ENCODE measurements at places on chromosomes 1 and 21.

- no peak for DNase-seq
These were observed 48.9 kb downstream of the RASSF5 start for GRCh38 chr1:206556047-206556749.

GRCh38 chr1:15277447-15277838 is 30.4 kb downstream of the FHAD1 start:
- DNase-seq: no peak

DNA sequence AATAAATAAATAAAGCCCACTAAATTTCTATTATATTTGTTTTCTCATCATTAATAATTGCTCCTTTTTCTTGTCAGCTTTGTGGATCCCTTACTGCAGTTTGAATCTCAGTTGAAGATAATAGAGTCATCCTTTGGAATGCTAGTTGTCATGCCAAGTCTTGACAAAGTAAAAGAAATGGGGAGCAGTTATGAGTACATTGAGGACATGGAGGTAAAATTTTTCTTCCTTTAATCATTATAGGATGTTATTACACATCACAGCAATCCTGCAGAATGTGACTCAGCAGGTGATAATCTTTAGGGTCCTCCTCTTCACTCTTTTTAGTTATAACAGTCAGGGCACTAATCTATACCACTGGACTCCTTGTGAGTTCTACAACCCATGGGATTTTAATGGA is 24.1 kb downstream of the MROH9 start:
- no peak for DNase-seq

DNA sequence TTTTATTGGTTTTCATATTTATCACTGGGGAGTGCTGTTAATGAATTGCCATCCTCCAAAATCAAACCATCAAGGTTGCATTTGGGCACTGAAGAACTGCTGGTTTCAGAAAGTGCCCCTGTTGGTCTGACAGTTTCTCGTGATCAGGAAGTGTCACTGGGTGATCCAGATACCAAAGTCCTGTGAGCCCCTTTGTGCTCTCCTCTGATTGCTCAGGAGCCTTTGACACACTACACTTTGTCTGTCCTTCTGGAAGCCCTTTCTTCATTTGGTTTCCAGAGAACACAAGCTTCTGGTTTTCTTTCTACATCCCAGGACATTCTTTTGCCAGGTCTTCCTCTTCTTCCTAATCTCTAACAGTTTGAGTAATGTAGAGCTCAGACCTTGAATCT is 165.8 kb upstream of the PROX1 start:
- no peak for DNase-seq

DNA sequence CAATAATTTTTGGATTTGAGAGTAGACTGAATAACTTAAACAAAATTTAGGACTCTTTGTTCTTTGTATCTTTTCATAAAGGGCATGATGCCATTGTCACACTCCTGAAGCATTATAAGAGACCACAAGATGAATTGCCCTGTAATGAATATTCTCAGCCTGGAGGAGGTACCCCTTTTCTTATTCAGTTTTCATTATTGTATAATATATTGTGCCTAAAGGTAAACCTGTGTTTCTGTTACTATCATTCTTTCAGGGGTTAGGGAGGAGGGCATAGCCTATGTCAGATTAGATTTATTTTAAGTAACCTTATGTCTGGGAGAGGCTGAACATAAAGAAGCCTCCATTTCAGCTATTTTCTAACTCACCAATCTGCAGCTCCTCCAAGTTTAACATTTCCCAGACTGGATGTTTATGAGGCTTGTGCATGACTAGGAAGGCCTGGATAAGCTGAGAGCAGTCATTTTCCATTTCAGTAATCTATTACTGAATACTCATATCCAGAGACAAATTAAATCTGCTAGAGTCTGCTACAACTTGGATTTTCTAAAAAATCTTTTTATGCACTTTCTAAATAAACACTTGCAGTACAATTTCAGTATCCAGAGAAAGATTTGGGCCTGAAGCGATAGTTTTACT is 132.1 kb downstream of the TNNI3K start:
- DNase-seq: no peak

- no peak for DNase-seq
These were observed 210.4 kb upstream of the RUNX1 start for GRCh38 chr21:35259457-35259856.

DNA sequence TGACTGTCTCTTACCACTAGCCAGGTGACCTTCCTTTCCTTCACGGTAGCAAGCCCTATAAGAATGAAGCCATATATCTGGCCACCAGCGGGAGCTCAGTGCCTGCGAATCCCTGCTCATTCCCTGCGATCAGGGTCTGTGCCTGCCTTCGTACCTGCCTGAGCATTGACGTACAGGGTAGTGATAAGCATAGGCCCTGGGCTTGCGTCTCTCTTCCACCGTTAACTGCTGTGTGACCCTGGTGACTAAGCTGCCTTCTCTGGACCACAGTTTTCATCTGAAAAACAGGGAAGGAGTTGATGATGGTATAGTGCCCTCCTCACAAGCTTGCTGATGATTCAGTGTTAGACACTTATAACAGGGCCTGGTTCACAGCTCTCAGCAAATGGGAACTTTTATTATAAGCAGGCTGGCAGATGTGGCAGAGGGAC is 4.1 kb downstream of the ZC3H12A start:
- no peak for DNase-seq

GRCh38 chr1:94105581-94105952 is 15.4 kb downstream of the ABCA4 start:
- DNase-seq: no peak

DNA sequence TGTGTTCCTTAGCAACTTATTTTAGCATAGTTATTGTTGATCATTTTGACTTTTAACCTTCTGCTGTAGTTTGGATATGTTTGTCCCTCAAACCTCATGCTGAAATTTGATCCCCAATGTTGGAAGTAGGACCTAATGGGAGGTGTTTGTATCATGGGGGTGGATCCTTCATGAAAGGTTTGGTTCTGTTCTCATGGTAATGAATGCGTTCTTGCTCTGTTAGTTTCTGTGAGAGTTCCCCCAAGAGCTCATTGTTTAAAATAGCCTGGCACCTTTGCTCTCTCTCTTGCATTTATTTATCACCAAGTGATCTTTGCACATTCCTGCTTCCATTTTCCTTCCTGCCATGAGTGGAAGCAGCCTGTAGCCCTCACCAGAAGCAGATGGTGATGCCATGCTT is 372.1 kb upstream of the VAMP3 start:
- DNase-seq: no peak

- no peak for DNase-seq
These were observed 684 bp upstream of the MCL1 start for GRCh38 chr1:150579945-150580642.

- DNase-seq: no peak
These were observed 9.3 kb downstream of the SSU72 start for GRCh38 chr1:1565340-1565739.

GRCh38 chr1:9494936-9495758 is 44.1 kb upstream of the SLC25A33 start:
- DNase-seq: peak; percentile 56

- DNase-seq: no peak
These were observed 30.2 kb downstream of the RABGAP1L start for GRCh38 chr1:174189428-174190062.

GRCh38 chr1:43363935-43364525 is 3.8 kb downstream of the ELOVL1 start:
- no peak for DNase-seq

DNA sequence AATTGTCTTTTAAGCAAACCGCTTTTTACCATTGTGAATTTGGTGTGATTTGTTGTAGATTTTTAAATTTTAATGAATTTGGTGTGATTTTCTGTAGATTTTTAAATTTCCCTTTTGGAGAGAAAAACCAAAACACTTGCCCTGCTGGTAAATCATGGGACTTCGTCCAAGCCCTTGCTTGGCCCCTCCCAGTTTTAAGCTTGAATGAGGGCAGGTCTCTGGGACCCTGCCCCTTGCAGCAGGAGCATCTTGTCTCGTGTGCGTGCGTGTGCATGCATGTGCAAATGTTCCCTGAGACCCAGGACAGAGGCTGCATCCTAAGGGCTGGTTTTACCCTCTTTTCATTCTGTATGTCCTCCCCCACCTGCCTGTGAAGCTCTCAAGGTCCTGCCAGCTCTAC is 248.6 kb downstream of the GREM2 start:
- no peak for DNase-seq

- no peak for DNase-seq
These were observed 16.0 kb downstream of the TEX35 start for GRCh38 chr1:178528953-178529335.

GRCh38 chr1:8214501-8215173 is 103.3 kb upstream of the SLC45A1 start:
- no peak for DNase-seq

DNA sequence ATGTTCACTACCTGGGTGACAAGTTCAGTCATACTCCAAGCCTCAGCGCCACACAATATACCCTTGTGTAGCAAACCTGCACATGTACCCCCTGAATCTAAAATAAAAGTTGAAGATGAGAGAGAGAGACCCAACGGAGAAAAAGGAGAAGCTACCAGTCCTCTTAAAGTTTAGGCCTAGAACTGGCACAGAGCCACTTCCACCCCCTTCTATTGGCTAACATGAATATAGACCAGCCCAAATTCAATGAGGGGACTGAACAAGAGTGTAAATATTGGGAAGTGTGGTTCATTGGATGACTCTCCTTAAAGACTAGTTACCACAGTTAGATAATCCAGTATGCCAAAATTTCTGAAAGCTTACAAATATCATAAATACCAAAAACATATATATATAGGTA is 139.9 kb upstream of the ATP1B1 start:
- DNase-seq: no peak
